Panc1 (cell line): ENCODE measurements at places on chromosomes 1 and 21. TPM values are rescaled to one million over a fixed set of nuclear protein-coding genes. Genes with fewer than 3 reads are reported as not detected.

- no peak overlapping the region for H3K4me3 ChIP-seq
- no peaks in the 10 kb centered on the region for H3K36me3 ChIP-seq
- H3K27ac ChIP-seq = no peak overlapping the region
- no peak for DNase-seq
- H3K4me1 ChIP-seq = no peaks in the 10 kb centered on the region
- no peaks in the 10 kb centered on the region for H3K27me3 ChIP-seq
Observed at GRCh38 chr1:182146286-182146685, 84.8 kb upstream of the ZNF648 start.

The LIN28A gene
- 0.64 TPM for total RNA-seq

The SLC1A7 gene
- total RNA-seq = 0.31 TPM

The LRRC41 gene
- total RNA-seq = 55.3 TPM

The NPR1 gene
- total RNA-seq = 0.36 TPM

DNA sequence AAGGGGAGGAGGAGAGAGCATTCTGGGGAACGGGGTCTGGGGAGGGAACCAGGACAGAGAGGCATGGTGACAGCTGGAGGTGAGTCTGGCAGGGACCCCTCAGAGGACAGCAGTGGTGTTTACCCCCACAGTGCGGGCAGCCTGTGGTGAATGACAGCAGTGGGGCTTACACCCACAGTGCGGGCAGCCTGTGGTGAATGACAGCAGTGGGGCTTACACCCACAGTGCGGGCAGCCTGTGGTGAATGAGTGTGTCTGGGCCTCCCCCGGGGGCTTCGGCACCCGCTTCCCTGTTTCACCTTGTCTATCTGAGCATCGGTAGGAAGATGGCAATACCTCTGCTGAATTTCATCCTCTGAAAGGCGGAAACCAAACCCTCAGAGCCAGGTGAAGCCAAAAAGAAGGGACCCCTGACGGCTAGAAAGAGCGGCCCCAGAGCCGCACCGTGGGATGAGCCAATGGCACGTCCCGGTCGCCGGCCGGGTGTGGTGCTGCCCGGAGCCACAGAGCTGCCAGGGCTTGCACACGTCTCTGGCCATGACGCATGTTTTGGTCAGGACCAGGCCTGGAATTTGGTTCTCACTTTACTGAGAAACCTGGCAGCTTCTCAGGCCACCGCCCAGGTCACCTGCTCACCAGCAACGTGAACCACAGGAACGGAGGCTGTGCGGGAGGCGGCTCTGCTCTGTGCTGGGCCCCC is 54.1 kb downstream of the SIK1 start:
- H3K4me3 ChIP-seq = no peak overlapping the region
- no peaks in the 10 kb centered on the region for H3K27me3 ChIP-seq
- H3K36me3 ChIP-seq = no peaks in the 10 kb centered on the region
- no peak overlapping the region for H3K27ac ChIP-seq

GRCh38 chr1:230641900-230642262 is 400 bp upstream of the COG2 start:
- no peak overlapping the region for H3K27ac ChIP-seq
- H3K36me3 ChIP-seq = peaks cover 9% of the 10 kb centered on the region; the same call in 1 of the 2 replicates
- H3K4me3 ChIP-seq = peak overlapping the region; percentile 99
- H3K27me3 ChIP-seq = peaks cover 17% of the 10 kb centered on the region
- H3K4me1 ChIP-seq = peaks cover 9% of the 10 kb centered on the region

DNA sequence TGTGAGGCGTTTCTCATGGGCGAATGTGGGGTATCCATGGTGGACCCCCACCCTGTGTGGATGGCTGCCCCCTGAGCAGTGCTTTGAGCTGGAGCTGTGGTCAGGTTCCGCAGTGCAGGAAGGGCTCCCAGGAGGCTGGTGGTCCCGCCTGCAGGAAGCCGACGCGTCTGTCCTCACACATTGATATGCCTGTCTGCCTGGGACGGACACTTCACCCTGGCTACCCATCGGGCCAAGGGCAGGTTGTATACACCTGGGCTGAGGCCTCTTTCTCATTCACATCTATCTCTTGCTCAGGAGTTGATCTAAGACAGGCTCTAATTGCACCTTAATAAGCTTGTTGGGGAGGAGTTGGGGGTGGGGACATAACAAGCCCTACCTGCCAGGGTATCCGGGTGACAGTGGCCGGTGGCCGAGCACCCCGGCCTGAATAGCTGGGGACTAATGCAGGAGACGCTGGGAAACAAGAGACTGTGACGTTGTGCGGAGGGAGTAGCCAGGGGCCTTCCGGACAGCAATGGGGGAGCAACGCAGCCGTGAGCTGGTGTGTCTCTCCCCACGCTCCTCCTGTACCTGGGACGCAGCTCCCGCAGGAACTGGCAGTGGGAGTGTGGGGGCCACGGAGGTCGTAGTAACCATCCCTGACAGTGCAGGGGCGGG is 21.7 kb downstream of the PDXK start:
- no peaks in the 10 kb centered on the region for H3K27me3 ChIP-seq
- no peaks in the 10 kb centered on the region for H3K36me3 ChIP-seq
- peaks cover 18% of the 10 kb centered on the region for H3K4me1 ChIP-seq
- no peak overlapping the region for H3K4me3 ChIP-seq

- H3K4me1 ChIP-seq = no peaks in the 10 kb centered on the region
- DNase-seq = no peak
- H3K4me3 ChIP-seq = no peak overlapping the region
- H3K27ac ChIP-seq = no peak overlapping the region
- no peaks in the 10 kb centered on the region for H3K36me3 ChIP-seq
Observed at GRCh38 chr1:209045331-209046057, 538.0 kb upstream of the CAMK1G start.

- no peaks in the 10 kb centered on the region for H3K4me1 ChIP-seq
- no peaks in the 10 kb centered on the region for H3K27me3 ChIP-seq
- no peak overlapping the region for H3K4me3 ChIP-seq
- H3K27ac ChIP-seq = no peak overlapping the region
Observed at GRCh38 chr21:46196733-46197132, 12.5 kb upstream of the SPATC1L start.

GRCh38 chr1:224726441-224727182 is 110.5 kb downstream of the CNIH3 start:
- H3K27me3 ChIP-seq = no peaks in the 10 kb centered on the region; the same call in 1 of the 2 replicates
- H3K36me3 ChIP-seq = no peaks in the 10 kb centered on the region
- H3K27ac ChIP-seq = no peak overlapping the region
- H3K4me1 ChIP-seq = no peaks in the 10 kb centered on the region
- DNase-seq = no peak

- no peak overlapping the region for H3K27ac ChIP-seq
- no peaks in the 10 kb centered on the region for H3K27me3 ChIP-seq
- no peak for DNase-seq
- H3K36me3 ChIP-seq = no peaks in the 10 kb centered on the region
Observed at GRCh38 chr21:29667651-29668050, 272.1 kb downstream of the GRIK1 start.

DNA sequence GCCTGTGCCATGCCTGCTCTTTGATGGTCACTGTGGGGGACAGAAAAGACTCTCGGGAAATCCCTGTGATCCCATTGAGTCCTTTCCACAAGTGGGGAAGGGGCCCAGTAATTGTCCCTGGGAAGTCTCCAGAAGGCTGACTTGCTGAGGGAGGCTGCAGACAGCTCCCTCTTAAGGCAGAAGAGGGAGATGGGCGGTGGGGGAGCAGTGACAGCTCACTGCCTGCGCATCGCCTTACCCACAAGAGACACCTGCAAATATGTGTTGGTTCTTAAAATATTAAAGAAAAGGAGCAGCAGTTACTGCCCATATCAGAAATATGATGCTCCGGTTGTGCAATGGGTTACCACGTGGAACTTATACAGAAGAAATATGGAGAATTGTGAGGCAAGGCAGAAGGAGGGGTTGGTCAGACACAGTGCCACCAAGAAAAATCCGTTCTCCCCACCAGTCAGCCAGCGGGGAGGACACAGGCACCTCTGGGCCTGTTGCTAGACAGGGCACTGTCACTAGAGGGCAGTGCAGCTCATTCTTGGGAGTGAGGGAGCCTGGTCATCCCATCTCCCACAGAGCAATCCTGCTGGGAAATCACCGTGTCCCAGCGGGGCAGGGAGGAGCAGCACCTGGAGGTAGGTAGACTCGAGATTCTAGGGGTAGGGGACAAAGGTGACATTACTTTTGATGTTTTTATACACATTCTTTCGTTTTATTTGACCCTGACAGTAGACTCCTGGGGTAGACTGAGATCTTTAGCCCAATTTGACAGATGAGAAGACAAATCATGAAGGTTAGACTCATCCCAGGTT is 6.9 kb upstream of the CAMK1G start:
- H3K27ac ChIP-seq = no peak overlapping the region
- DNase-seq = peak; percentile 63
- no peaks in the 10 kb centered on the region for H3K4me1 ChIP-seq
- no peak overlapping the region for H3K4me3 ChIP-seq

- no peaks in the 10 kb centered on the region for H3K27me3 ChIP-seq
- H3K27ac ChIP-seq = no peak overlapping the region
- no peaks in the 10 kb centered on the region for H3K4me1 ChIP-seq
- H3K36me3 ChIP-seq = no peaks in the 10 kb centered on the region
- no peak overlapping the region for H3K4me3 ChIP-seq
Observed at GRCh38 chr1:226864311-226864710, 6.1 kb upstream of the PSEN2 start.

- no peak overlapping the region for H3K27ac ChIP-seq
- H3K27me3 ChIP-seq = no peaks in the 10 kb centered on the region
- no peak overlapping the region for H3K4me3 ChIP-seq
Observed at GRCh38 chr1:206538086-206538770, 30.9 kb downstream of the RASSF5 start.

The KCNK1 gene
- 0.13 TPM for total RNA-seq

GRCh38 chr1:194717334-194717733 is 1530.9 kb upstream of the B3GALT2 start:
- H3K4me1 ChIP-seq = no peaks in the 10 kb centered on the region
- H3K36me3 ChIP-seq = no peaks in the 10 kb centered on the region; the same call in 1 of the 2 replicates
- no peaks in the 10 kb centered on the region for H3K27me3 ChIP-seq
- no peak for DNase-seq
- no peak overlapping the region for H3K27ac ChIP-seq

GRCh38 chr1:228830185-228830953 is 95.1 kb downstream of the RHOU start:
- H3K4me1 ChIP-seq = peaks cover 29% of the 10 kb centered on the region
- H3K36me3 ChIP-seq = no peaks in the 10 kb centered on the region
- DNase-seq = no peak
- no peak overlapping the region for H3K4me3 ChIP-seq

DNA sequence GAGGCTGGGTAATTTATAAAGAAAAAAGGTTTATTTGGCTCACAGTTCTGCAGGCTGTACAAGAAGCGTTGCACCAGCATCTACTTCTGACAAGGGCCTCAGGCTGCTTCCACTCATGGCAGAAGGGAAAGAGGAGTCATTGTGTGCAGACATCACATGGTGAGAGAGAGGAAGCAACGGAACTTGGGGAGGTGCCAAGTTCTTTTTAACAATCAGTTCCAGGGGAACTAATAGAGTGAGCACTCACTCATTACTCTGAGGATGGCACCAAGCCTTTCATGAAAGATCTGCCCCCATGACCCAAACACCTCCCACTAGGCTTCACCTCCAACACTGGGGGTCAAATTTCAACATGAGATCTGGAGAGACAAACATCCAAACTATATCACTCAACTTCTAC is 77.2 kb downstream of the DDAH1 start:
- no peaks in the 10 kb centered on the region for H3K36me3 ChIP-seq
- no peak overlapping the region for H3K27ac ChIP-seq
- H3K4me3 ChIP-seq = no peak overlapping the region
- H3K4me1 ChIP-seq = no peaks in the 10 kb centered on the region
- H3K27me3 ChIP-seq = no peaks in the 10 kb centered on the region

DNA sequence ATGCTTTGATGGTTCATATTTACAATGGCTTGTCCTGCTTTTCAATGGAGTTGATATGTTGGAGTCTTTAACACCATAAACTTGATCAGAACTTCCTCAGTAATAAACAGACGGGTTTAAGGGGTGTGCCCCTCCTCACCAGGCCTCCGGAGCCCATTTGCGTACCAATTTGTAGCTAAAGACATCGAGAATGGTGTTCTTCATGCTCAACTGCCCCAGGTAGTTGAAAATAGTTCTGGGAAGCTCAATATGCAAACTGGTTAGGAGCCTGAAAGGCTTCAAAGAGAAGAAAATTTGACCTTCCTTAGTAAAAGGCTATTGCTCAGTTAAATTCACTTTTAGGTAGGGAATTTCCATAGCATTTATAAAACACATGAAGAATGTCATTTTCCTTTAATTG is 68.1 kb upstream of the RRP15 start:
- no peak overlapping the region for H3K4me3 ChIP-seq
- no peak overlapping the region for H3K27ac ChIP-seq
- no peaks in the 10 kb centered on the region for H3K4me1 ChIP-seq
- no peaks in the 10 kb centered on the region for H3K36me3 ChIP-seq

- peak within 1 kb of the TSS; percentile 99 for H3K27ac ChIP-seq
- H3K36me3 ChIP-seq = no peaks in the 10 kb centered on the region
- peak within 1 kb of the TSS; percentile 87 for H3K4me3 ChIP-seq
- no peak for DNase-seq
- peaks cover 10% of the 10 kb centered on the region; the same call in 1 of the 2 replicates for H3K4me1 ChIP-seq
- H3K27me3 ChIP-seq = no peaks in the 10 kb centered on the region
Observed at GRCh38 chr1:47333578-47333921, at the start of gene CMPK1. Gene CMPK1 (plus strand): TSS chr1:47333790. CDS start chr1:47333946, 156 bp downstream.

The CYP4A11 gene
- not detected for total RNA-seq

The LRRC7 gene
- not detected for total RNA-seq

DNA sequence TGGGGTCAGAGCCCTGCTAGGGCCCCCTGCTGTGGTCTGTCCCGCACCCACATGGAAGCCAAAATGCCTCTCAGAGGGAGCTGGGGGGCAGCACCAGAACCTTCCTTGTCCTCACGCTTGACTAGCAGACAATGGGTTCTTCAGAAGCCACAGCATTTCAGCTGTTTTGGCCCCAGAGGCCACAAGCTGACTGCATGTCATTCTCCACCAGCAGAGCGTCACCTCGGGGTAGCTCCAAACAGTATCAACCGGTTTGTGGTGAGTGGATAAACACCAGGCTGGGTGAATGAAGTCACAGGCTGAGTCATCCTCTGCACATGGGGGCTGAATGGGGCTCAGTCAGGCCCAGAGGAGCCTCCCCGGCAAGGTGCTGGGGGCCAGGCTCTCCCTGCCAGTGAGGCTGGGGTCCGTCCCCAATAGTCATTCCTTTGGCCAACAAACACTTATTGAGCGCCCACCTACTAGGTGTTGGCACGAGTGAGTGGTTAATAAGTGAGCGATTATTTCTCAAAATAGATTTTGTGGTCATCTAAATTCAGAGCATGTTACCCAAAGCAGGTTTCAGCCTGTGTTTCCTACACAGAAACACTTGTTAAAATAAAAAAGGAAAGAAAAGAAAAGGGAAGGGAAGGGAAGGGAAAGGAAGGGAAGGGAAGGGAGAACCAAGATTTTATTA is 9.1 kb downstream of the OLIG1 start:
- H3K4me1 ChIP-seq = no peaks in the 10 kb centered on the region
- DNase-seq = peak; percentile 0
- no peak overlapping the region for H3K4me3 ChIP-seq

- DNase-seq = no peak
- H3K4me3 ChIP-seq = no peak overlapping the region
- no peaks in the 10 kb centered on the region for H3K4me1 ChIP-seq
Observed at GRCh38 chr1:14443164-14443787, 155.2 kb upstream of the KAZN start.

- H3K27me3 ChIP-seq = no peaks in the 10 kb centered on the region
- DNase-seq = no peak
- no peaks in the 10 kb centered on the region for H3K36me3 ChIP-seq
- no peak overlapping the region for H3K27ac ChIP-seq
- H3K4me3 ChIP-seq = no peak overlapping the region
Observed at GRCh38 chr21:46122758-46123683, 25.1 kb downstream of the COL6A2 start.

GRCh38 chr1:25661043-25661815 is 44.6 kb downstream of the MAN1C1 start:
- H3K36me3 ChIP-seq = no peaks in the 10 kb centered on the region
- DNase-seq = no peak
- H3K4me3 ChIP-seq = no peak overlapping the region
- H3K4me1 ChIP-seq = no peaks in the 10 kb centered on the region
- no peak overlapping the region for H3K27ac ChIP-seq

The JAM2 gene
- 0.21 TPM for total RNA-seq

GRCh38 chr1:161199506-161200139 is 769 bp upstream of the ADAMTS4 start:
- DNase-seq = no peak
- H3K4me3 ChIP-seq = no peak overlapping the region
- no peaks in the 10 kb centered on the region; the same call in 1 of the 2 replicates for H3K36me3 ChIP-seq
